HCT116 (cell line): ENCODE measurements at places on chromosomes 1 and 21. TPM values are rescaled to one million over a fixed set of nuclear protein-coding genes. Genes with fewer than 3 reads are reported as not detected.

GRCh38 chr21:42443181-42443785 is 39.6 kb downstream of the UBASH3A start:
- no peaks in the 10 kb centered on the region for H3K27me3 ChIP-seq
- no peak overlapping the region for H3K27ac ChIP-seq
- no peaks in the 10 kb centered on the region for H3K36me3 ChIP-seq
- DNase-seq = no peak
- H3K4me1 ChIP-seq = no peaks in the 10 kb centered on the region

DNA sequence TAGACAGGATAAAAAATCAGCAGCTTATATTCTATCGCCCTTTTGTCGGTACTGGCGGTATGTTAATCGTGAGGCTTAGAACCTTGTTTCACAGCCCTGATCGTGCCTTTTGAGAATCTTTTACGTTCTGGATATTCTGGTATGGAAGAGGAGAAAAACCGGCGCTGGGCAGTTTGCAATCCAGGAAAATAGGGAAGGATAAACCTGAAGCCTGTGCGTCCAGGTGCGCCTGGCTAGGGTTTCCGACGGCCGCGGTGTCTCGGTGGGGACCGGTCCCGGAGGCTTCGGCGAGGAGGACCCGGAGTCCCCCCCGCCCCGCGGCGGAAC is 258 bp upstream of the SYPL2 start:
- H3K27ac ChIP-seq = no peak overlapping the region

DNA sequence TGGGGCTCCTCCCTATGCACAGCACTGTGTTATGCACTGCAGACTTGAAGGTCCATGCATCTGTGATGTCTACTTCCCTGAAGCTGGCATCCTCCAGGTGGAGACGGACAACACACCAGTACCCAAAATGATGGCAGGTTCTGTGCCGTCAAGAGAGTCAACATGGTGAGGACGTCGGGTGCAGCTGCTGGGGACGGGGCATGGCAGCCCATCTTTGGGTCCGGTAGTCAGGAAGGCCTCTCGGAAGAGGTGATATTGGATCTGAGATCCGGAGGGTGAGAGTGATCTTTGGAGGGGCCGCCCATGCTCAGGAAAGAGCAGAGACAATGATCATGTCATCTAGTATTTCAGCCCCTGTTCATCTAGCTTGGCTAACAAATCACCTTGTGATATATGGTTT is 104.1 kb downstream of the RIPK4 start:
- no peaks in the 10 kb centered on the region for H3K36me3 ChIP-seq
- peaks cover 19% of the 10 kb centered on the region for H3K27me3 ChIP-seq
- H3K4me3 ChIP-seq = no peak overlapping the region

GRCh38 chr1:186283374-186283773 is 91.7 kb downstream of the TPR start:
- no peak for DNase-seq
- no peaks in the 10 kb centered on the region for H3K4me1 ChIP-seq
- H3K27ac ChIP-seq = no peak overlapping the region
- H3K27me3 ChIP-seq = no peaks in the 10 kb centered on the region
- no peaks in the 10 kb centered on the region for H3K36me3 ChIP-seq

- H3K4me1 ChIP-seq = peaks cover 8% of the 10 kb centered on the region
- no peak for DNase-seq
- H3K4me3 ChIP-seq = no peak overlapping the region
These were observed 153.4 kb upstream of the IRF2BP2 start for GRCh38 chr1:234763367-234763766.

- H3K4me3 ChIP-seq = no peak overlapping the region
- no peaks in the 10 kb centered on the region for H3K27me3 ChIP-seq
- H3K27ac ChIP-seq = no peak overlapping the region
- H3K4me1 ChIP-seq = no peaks in the 10 kb centered on the region
- no peak for DNase-seq
These were observed 709.3 kb downstream of the KCNT2 start for GRCh38 chr1:195898924-195899323.

DNA sequence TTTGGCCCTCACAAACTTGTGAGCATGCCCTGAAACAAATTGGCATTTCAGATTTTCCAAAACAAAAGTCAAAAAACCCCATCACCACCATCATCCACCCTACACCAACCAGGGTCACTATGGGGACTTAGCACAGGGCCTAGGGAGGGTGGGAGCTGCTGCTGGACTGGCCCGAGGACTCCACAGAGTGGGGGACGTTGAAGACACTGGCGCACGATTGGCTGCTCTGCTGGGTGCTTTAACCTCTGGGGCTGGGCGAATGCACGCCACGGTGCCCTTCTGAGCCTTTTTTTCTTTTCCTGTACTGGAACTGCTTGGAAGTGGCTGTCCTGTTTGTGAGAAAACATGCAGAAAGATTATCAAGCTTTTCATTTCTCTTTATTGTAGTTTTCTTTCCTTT is 92.8 kb downstream of the CD247 start:
- H3K27me3 ChIP-seq = no peaks in the 10 kb centered on the region
- H3K27ac ChIP-seq = no peak overlapping the region
- H3K36me3 ChIP-seq = no peaks in the 10 kb centered on the region
- H3K4me1 ChIP-seq = no peaks in the 10 kb centered on the region
- no peak for DNase-seq

GRCh38 chr21:35149698-35150097 is 100.6 kb upstream of the RUNX1 start:
- H3K4me1 ChIP-seq = peaks cover 22% of the 10 kb centered on the region
- no peak for DNase-seq
- no peak overlapping the region for H3K4me3 ChIP-seq
- no peaks in the 10 kb centered on the region for H3K27me3 ChIP-seq
- no peaks in the 10 kb centered on the region for H3K36me3 ChIP-seq
- H3K27ac ChIP-seq = no peak overlapping the region

- no peak overlapping the region for H3K27ac ChIP-seq
- DNase-seq = no peak
These were observed 12.4 kb downstream of the TFF3 start for GRCh38 chr21:42302794-42303193.

- no peaks in the 10 kb centered on the region for H3K27me3 ChIP-seq
- no peaks in the 10 kb centered on the region for H3K4me1 ChIP-seq
- H3K36me3 ChIP-seq = no peaks in the 10 kb centered on the region
- H3K4me3 ChIP-seq = no peak overlapping the region
These were observed 372.6 kb downstream of the AGBL4 start for GRCh38 chr1:49651136-49651535.

DNA sequence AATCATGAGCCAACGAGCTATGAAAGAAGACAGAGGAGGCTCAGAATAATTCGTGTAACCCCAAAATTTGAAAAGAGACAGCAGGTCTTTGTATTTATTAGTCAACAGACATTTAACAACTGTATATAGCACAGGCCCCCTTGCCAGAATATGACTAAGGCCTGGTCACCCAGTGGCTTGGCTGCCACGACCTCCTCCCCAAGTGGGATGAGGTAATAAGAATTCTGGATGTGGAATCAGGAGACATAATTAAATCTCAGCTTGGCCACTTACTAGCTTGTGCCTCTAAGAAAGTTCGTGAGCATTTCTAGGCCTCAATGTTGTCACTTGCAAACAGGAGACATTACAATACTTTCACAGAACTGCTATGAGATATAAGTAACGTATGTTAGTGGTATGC is 134.2 kb upstream of the TNFSF4 start:
- no peaks in the 10 kb centered on the region for H3K27me3 ChIP-seq
- no peaks in the 10 kb centered on the region for H3K4me1 ChIP-seq
- H3K36me3 ChIP-seq = no peaks in the 10 kb centered on the region
- H3K4me3 ChIP-seq = no peak overlapping the region
- H3K27ac ChIP-seq = no peak overlapping the region

GRCh38 chr1:86741947-86742572 is 37.7 kb downstream of the SH3GLB1 start:
- peak; percentile 34 for DNase-seq
- no peaks in the 10 kb centered on the region for H3K27me3 ChIP-seq
- H3K27ac ChIP-seq = no peak overlapping the region
- H3K4me3 ChIP-seq = no peak overlapping the region
- no peaks in the 10 kb centered on the region for H3K4me1 ChIP-seq
- H3K36me3 ChIP-seq = peaks cover 14% of the 10 kb centered on the region

- no peaks in the 10 kb centered on the region for H3K36me3 ChIP-seq
- H3K4me3 ChIP-seq = no peak overlapping the region
- DNase-seq = no peak
- H3K27me3 ChIP-seq = peaks cover 63% of the 10 kb centered on the region
- no peak overlapping the region for H3K27ac ChIP-seq
These were observed 1.7 kb upstream of the HRNR start for GRCh38 chr1:152225678-152226077.

DNA sequence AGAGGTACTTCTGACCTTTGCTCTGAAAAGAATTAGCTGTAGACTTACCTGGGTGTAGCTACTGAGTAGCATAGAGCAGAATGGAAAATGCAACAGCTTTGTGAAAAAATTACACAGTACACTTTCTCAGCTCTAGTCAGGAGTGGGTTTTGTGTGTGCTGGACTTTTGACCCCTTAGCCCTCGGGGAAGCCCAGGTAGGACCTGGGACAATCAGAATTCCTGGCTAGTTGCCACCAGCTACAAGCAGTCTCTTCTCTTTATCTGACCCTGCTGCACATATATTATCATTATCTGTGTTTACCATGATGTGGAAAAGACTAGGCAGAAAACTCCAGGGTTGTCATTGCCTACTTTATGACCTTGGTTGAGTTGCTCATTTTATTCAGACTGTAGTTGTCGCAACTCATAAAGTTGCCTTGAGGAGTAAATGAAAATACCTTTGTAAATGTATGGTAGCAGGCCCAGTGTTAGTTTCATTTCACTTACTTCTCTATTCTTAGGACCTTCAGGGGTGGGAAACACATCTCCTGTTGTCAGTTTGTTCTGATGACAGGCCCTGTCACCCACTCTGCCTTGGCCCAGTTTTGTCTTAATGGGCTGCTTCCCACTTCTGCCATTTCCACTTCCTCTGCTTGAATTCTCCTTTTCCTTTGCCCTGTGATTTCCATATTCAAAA is 5.4 kb downstream of the NEK7 start:
- peaks cover 6% of the 10 kb centered on the region; the same call in 1 of the 2 replicates for H3K4me1 ChIP-seq
- H3K27me3 ChIP-seq = no peaks in the 10 kb centered on the region
- no peak overlapping the region for H3K27ac ChIP-seq
- H3K36me3 ChIP-seq = no peaks in the 10 kb centered on the region

Gene CFHR1
- total RNA-seq = 0.34 TPM

Gene FGGY
- 10.6 TPM for total RNA-seq

Gene CRB1
- 0.07 TPM for total RNA-seq

Gene RCAN3
- total RNA-seq = 13.3 TPM

Gene LRIG2
- total RNA-seq = 13.5 TPM

Gene AIRE
- total RNA-seq = not detected

Gene THEMIS2
- 8.0 TPM for total RNA-seq
